ENCODE measurements at places on chromosomes 3 and 15.

DNA sequence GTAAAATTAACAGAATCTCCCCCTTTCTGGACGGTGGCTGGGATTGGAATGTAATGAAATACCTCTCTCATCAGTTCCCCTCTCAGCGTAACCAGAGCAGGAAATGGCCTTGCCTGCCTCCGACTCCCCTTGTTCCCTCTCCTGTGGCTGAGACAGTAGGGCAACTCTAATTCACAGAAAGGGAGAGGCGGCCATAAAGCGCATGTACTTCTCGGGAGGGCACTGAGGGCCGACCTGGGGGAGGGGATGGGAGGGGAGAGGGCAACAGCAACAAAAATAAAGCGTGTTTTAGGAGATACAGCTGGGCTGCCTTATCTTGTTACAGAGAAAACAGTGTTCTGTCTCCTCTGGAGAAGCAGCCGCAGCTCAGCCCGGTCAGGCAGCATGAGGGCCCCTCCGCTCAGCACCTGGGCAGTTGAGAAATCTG lies 783.3 kb upstream of the ARRDC4 start:
- no peak for DNase-seq

DNA sequence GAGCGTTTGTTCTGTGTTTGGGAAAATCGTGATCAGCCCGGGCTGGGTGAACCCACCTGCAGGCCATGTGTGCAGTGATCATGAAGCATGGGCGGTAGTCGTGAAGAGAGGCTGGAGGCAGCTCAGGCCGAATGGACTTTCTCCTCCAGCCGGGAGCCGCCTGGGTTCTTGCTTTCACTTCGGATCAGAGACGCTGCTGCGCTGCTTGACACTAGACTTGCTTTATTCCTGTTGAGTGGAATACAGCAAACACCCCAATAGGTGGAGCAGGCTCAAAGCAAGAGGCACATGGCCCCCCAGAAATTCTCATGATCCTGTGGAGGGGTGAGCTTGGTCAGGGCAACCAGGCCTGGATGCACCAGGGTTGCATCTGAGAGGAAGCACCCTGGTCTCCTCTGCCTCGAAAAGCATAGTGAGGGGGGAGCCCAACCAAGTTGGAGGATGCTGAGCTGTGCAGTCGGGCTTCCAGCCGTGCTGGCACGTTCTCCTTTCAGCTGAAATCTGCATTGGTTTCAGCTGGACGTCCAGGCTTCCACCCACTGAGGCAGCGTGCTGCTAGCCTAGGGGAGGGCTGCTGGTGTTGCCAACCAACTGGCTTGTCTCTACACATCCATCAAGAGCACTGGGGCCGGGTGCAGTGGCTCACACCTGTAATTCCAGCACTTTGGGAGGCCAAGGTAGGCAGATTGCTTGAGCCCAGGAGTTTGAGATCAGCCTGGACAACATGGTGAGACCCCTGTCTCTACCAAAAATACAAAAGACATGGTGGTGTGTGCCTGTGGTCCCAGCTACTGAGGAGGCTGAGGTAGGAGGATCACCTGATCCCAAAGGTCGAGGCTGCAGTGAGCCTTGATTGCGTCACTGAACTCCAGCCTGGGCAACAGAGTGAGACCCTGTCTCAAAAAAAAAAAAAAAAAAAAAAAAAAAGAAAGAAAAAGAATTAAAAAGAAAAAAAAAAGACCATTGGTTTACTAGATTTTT lies 2.8 kb upstream of the NRROS start:
- no peak for DNase-seq

- no peak for DNase-seq
These were observed 72.4 kb downstream of the LDHAL6B start for GRCh38 chr15:59279023-59279422.

- DNase-seq, result peak; percentile 20
These were observed 116.2 kb downstream of the ROBO1 start for GRCh38 chr3:79651536-79652065.

DNA sequence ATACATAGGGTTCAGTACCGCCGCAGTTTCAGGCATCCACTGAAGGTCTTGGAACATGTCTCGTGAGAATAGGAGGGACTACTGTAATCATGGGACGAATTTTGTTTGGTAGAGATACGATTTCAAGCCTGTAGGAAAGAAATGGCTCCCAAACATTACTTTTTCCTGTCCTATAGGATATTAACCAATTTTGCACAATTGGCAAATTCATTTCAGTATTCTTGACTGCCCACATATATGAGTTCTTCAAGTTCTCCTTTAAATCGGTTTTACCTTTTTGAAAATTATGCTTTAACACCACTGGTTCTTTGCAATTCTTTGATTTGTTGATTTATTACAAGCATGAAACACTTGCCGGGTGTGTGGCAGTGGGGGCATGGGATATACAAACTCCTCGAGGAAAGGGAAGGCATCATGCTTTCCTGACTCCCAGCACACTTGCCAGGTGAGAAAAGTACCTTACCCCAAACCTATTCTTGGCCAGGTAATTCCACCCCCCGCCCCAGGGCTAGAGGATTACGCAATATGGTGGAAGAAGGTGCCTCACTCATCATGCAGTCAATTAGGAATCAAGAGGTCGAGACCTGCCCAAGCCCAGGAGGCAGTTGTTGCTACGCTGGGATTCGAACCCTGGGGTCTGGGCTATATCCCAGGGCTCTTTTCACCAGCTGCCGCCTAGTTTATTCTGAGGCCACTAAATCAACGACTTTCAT lies 584 bp upstream of the LARS2 start:
- no peak for DNase-seq

DNA sequence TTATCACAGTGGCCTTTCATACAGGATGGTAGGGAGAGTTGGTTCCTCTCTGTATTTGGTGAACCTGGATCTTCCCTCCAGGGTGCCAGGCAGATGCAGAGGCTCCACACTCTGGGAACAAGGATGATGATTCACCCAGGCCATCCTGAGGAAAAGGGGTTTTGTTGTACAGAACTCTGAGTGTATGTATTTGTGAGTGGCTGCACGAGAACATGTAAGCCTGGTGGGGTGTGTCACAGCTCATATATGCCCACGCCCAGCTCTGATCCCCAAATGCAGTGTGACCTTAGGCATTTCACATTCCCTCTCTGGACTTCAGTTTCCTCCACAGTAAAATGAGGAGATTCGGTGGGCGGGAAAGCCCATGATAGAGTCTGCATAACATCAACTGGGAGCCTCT lies 11.6 kb upstream of the CILP start:
- DNase-seq, result no peak

- DNase-seq, result no peak
These were observed 1.4 kb downstream of the XXYLT1 start for GRCh38 chr3:195269375-195270078.

DNA sequence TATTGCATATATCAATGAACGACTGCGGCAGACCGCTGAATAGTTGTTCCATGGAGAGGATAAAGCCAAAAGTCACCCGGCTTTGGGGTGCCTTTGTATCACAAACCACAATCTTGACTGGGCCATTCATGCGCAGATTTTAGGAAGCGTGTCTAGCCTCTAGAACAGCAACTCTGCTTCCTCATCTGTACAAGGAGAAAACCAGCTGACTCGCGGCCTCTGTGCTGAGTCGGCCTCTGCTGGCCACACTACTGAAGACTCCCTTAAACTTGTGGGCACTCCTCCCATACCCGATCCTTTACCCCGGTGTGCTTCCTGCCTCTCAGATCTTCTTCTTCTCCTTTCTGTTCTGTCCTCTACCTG lies 872 bp downstream of the DLEC1 start:
- no peak for DNase-seq

- DNase-seq, result no peak
These were observed 463.3 kb downstream of the EPHA6 start for GRCh38 chr3:97277708-97278107.

DNA sequence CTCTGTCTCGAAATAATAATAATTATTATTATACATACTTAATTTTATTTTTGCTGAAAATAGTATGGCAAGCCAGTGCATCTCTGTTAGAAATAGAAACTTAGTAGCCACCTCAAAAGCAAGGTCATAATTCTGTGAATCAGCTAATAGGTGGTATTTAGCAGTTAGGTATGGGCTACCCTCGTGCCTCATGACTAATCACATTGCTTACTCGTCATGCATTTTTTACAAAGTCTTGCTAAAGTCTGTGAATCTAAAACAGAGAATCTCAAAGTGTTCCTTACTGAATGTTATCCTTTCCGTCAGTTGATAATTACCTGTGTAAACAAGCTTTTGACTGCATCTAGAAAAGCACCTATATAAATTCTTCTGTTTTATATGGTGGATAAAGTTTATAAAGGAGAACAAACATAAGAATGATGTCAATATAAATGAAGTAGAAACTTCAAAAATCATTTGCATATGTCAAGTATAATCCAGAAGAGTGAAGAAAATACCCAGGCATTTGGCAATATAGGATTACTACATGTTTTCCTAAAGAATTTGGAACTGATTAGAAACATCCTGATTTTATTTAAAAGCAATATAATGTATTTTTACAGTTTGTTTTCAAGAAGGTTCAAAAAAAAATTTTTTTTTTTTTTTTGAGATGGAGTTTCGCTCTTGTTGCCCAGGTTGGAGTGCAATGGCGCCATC lies 6.2 kb downstream of the PPARG start:
- DNase-seq, result no peak

- no peak for DNase-seq
These were observed 128.9 kb upstream of the BHLHE40 start for GRCh38 chr3:4850211-4850927.

- no peak for DNase-seq
These were observed 261.3 kb upstream of the NECTIN3 start for GRCh38 chr3:110810356-110810755.
